ENCODE measurements at places on chromosomes 12 and 14.
A peak's percentile ranks its signal among the peaks of the same experiment; 100 is the strongest.

- DNase-seq, result no peak
Measured at GRCh38 chr12:132422381-132423043, 67.4 kb upstream of the FBRSL1 start.

DNA sequence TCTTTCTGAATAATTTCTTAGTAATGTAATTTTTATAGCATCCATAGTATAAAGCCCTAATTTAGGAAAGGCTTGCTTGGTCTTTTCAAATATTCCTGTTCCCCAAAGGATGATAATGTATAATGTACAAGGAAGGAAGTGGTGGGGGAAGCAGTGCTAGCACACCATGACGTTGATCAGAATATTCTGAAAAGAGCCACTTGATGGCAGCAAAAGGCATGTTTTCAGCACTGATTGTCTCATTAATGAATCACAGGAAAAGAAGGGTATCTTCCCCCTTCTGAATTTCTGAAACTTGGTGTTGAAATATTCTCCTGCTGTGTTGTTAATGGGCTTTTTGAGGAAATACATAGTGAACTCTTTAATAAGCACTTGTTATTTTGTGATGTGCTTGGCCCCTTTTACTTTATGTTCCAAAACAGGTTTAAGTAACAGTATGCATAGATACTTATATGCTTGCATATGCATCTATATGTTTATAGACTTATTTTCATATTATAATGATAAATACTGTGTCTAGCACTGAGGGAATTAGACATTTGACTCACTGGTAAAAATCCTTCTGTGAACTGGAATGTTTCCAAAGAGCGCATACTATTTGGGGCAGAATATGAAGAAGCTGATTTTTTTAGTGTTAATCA lies 122.0 kb downstream of the TMEM117 start:
- DNase-seq, result peak; percentile 32

DNA sequence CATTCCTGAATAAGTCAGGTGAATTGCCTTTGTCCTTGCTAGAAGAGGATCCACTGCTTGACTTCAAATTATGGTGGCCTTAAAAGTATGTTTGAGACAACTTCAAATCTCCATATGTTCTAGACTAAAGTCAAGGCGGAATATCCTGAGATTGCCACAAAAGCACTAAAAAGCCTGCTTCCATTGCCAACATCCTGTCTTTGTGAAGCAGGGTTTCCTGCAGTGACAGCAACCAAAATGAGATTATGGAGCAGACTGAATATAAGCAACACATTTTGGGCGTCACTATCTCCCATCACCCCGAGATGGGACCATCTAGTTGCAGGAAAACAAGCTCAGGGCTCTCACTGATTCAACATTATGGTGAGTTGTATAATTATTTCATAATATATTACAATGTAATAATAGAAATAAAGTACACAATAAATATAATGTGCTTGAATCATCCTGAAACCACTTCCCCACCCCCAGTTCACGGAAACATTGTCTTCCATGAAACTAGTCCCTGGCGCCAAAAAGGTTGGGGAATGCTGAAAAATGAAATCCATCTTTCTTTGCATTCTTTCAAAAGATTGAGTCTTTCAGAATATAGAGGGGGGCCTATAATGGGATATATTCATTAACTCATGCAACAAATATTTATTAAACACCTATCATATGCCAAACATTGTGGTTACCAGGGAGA lies 143.7 kb downstream of the GPHN start:
- no peak for DNase-seq

- no peak for DNase-seq
Measured at GRCh38 chr14:75077794-75078193, 8.4 kb downstream of the ZC2HC1C start.

GRCh38 chr14:45793081-45793480 lies 540.1 kb upstream of the MIS18BP1 start:
- no peak for DNase-seq

DNA sequence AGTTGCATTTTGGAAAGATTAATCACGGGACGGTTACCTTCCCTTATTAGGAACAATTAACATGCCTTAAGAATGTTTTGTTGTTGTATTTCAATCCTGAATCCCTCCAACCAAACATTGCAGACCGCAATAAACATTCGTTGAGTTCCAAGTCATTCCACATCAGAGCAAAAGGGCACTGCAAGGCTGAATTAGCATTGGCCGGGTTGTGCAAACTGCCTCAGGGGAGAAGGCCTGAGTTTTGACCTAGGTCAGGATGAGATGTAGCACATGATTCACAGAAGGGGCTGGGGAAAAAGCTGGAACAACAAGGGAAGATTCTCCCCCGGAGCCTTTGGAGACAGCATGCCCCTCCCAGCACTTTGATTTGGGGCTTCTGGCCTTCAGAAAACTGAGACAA lies 82.1 kb upstream of the BDKRB2 start:
- no peak for DNase-seq

GRCh38 chr12:124086299-124086898 lies 113.4 kb downstream of the ZNF664 start:
- DNase-seq, result no peak

- DNase-seq, result no peak
Measured at GRCh38 chr14:101083564-101084435, 180.3 kb upstream of the RTL1 start.

DNA sequence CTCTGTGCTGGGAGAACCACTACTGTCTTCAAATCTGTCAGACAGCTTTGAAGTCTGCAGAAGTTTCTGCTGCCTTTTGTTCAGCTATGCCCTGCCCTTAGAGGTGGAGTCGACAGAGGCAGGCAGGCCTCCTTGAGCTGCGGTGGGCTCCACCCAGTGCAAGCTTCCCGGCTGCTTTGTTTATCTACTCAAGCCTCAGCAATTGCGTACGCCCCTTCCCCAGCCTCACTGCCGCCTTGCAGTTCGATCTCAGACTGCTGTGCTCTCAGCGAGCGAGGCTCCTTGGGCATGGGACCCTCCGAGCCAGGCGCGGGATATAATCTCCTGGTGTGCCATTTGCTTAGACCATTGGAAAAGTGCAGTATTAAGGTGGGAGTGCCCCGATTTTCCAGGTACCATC lies 25.1 kb upstream of the KLRB1 start:
- DNase-seq, result no peak

DNA sequence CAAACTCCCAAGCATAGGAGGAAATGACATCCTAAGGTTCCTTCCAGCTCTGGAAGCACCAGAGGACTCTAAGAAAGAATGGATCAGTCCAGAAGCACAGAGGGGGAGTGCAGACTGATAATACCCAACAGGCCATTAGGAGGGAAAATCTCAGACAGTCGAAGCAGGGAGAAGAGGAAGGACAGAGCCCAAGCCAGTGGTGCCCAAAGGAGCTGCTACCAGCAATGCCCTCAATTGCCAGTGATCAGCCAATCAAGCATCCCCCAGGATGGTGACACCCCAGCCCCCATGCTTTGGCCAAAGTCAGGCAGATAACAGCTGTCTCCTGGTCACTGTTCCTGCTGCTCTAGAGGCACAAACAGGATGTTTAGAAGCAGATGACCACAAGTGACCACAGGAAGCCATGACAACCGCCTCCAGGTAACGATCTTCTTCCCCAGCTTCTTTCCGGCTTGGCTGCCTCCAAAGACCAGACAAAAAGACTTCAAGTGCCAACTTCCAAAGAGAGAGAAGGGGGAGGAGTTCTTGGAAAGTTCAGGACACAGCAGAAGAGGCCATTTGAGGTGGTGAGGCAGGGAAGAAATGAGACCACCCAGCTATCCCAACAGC lies 16.2 kb downstream of the PXN start:
- no peak for DNase-seq

DNA sequence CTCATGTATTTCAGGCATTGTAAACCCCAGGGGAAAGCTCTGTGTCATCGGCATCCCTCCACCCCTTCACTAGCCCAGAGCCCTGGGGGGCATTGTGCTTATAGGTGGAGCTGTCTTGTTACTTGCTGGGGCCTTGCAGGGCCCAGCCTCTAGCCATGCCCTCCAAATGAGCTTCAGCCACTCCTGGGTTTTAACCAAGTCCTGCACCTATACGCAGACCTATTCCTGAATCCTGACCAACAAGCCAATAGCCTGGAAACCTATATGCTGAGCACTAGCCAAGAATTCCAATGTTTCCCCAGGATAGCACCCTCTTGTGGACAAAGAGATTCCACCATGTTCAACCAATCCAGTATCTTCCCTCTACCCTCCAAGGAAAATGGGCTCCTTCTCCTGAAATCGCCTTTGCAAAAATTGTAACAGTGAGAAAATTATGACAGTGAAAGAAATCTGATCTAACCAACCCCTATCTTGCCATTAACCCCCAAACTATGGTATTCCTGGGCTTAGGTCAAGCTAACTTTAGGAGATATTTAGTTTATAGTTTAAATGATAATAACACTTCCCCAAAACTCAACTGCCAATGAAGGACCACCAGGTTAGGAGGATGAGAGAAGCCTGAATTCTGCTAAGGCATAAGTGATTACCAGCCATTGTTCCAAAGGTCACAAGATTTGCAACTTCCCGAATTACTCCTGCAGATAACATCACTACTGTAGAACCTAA lies 55.5 kb downstream of the TTC7B start:
- peak; percentile 16 for DNase-seq

GRCh38 chr12:113231235-113232088 lies 10.2 kb downstream of the TPCN1 start:
- DNase-seq, result no peak

DNA sequence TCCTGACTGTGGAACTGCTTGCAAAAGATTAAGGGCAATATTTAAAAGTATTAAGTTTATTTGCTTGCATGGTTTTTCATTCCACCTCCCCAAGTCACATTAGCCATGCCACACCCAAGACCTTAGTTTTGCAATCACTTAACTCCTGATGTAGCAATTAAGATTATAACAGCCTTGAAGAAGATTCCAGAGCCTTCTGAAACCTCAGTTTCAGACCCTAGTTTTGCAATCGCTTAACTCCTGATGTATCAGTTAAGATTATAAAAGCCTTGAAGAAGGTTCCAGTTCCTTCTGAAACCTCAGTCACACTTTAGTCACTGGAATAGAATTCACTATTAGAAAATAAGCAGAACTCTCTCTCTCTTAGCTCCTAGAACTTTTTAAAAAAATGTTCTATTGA lies 42.7 kb upstream of the DCN start:
- no peak for DNase-seq

Data from CD4-positive, alpha-beta T cell treated with Interleukin-17A for 1 hour (primary cell).